DMS79 (cell line): ENCODE measurements at places on chromosomes 5 and 9.
A peak's percentile ranks its signal among the peaks of the same experiment; 100 is the strongest.

DNA sequence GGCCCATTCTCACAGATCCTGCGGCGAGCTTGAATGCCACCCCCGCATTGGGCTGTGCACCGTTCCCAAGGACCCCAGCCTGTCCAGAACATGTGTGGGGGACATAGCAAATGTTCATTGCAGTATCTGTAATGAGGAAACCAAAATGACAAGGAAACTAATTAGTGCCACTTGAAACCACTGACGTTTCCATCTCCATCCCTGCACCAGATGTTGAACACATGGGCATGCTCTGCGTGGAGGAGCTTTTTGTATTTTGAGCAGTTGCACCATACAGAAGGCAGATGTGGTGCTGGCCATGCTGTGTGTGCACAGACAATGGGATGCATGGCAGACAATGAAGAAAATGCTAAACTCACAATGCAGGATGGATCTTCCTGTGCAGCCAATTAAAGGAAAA is 437.7 kb downstream of the SEMA5A start:
- DNase-seq: no peak

DNA sequence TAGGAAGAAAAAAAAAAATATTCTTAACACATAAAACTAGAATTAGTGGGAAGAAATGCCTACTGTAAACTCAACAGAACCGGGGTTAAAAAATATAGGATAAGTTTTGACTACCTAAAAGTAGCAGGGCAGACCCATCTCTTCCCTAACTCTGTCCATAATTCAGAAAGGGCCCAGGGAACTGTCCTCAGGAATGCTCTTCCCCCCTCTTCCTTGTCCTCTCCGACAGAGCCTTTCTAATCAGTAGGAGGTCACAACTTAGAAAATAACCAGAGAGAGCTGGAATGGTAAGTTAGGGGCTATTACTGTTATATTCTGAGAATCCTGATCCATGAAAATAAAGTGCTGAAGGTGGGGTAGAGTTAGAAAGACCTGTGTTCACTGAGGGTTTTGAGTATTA is 22.2 kb downstream of the PIK3R1 start:
- no peak for DNase-seq

DNA sequence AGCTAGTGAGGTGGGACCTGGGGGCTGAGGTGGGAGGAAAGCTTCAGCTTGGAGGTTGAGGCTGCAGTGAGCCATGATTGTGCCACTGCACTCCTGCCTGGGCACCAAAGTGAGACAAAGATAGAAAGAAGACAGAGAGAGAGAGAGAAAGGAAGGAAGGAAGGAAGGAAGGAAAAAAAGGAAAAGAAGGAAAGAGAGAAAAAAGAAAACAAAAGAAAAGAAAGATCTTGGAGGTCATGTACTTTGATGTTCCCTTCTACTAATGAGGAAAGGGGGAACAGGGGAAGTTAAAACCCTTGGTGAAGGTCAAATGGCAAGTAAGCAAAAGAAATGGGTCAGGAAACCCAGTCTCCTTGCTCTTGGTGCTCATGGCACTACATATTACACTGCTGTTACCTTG is 2.4 kb upstream of the RAI14 start:
- no peak for DNase-seq

- DNase-seq: no peak
These were observed 93.1 kb upstream of the TBCA start for GRCh38 chr5:77869116-77869798.

DNA sequence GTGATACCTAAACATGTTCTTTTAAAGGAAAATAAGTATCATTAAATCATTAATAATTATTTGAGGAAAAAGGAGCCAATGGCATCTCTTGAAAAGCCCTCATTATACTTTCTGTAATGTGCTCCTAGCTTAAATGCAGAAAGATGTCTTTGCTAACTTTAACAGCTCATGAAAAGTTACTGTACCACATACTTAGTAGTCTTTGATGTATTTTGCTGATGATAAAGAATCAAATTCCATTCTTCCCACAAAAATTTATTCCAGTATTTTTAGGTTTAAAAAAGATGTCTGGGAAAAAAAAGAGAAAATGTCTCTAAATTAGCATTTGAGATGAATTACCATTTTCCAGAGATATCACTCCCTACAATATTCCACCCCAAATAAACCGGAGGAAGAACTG is 112.5 kb downstream of the PPP2R2B start:
- DNase-seq: no peak

DNA sequence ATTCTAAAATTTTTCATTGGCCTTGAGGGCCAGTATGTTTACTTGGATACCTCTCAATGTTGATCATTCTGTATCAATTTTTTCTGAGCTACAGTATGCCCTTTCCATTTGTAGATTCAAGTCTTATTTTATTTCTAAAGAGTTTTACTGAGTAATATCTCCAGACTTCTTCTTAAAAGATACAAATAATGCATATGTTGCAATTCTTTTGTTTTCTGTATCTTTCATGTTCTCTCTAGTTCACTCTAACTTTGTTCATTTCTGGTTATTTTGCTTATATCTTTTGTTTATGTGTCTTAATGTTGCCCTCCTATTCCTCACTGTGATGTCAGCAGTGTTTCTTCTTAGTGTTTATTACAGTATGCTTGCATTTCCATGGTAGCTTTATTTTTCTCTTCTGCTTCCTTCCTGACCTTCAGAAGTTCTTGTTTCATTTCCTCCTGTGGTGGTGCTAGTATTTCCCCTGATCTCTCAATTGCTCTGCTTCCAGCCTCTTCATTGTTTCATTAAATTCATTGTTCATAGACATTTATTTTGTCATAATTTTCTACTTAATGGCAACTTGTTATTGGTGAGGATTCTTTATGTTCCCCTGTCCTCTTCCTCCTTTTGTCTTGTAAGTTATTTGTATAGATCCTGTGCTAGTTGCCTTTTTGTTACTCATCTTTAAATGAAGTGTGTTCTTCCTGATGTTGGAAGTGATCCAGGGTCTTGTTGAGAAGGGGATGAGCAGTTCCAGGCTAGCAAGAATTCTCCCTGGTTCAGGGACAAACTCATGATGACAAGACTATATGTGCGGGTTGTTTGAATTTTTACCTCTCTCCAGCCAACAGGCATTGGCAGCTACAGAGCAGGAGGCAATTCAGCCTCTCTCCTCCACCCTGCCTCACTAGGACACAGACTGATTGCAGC is 160.8 kb downstream of the DEPDC1B start:
- DNase-seq: no peak

- peak; percentile 10 for DNase-seq
These were observed 23.6 kb downstream of the TNPO1 start for GRCh38 chr5:72840041-72840440.

GRCh38 chr5:112419164-112419985 is at the start of gene EPB41L4A:
TSS of gene EPB41L4A (minus strand) at chr5:112419277. CDS start at chr5:112419039, 238 bp downstream.
- peak; percentile 6 for DNase-seq
